ENCODE measurements at places on chromosomes 1 and 21.

DNA sequence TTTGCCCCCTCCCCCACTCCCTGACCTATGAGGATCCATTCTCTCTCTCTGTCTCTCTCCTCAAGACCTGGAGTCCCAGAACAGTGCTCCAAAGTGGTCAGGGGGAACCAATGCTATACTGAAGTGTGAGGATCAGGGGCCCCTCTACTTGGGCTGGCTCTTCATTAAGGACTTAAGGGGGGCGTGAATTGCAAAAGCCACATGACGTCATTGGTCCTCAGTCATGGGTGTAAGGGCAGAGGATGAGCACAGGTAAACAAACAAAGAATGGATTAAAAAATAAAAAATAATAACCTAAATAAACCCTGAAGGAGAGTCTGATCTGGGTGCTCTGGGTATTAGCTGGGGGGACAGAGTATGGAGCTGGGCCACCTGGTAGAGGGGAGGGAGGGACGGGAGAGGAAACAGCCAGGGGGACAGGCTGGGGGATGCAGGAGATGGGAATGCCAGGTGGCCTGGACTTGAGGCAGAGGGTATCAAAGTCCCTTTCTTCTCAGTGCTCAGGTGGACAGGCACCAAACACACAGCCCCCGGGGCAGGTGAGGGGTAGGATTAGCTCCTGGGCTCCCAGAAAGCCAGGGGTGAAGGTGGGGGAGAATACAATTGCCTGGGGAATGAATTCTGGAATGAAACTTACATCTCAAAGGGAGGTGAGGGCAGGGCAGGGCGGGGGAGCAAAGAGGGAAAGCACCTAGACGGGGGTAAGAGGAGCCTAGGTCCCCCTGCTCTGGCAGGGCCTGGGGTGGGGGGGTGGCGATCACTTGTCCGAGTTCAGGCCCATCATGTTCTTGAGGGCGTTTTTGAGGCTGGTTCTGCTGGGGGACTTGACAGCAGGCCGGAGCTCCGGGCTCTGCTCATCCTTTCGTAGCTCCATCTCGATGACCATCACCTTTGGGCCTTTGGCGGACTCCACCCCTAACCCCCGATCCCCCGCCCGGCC lies 4.6 kb downstream of the MPZ start:
- no peak for DNase-seq

- peak; percentile 38 for DNase-seq
These were observed 7.6 kb downstream of the CDKN2C start for GRCh38 chr1:50977575-50978143.

DNA sequence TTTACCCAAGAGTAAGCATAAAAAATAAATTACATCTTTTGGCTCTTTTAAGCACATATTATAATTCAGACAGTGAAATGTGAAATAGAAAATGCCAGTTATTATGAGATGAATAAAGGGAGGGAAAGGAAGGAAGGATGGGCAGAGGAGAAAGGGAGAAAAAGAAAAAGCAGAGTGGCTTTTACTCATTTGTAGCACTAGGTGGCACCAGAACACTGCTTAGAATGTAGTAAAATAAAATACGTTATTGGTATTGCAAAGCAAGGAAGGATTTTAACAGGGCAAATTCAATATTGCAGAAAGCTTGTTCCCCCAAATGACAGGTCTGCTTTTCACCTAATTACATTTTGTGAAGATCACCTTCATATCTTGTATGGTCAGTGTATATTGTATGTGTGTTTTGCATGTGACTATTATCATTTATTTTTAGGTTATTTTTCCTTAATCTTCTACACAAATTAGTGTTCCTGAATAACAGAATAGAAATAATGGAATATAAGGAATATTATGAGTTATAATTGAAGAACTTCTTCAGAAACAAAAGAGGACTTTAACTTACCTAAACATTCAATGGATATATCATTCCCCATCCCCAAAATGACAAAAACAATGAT lies 9.1 kb upstream of the PCNX2 start:
- no peak for DNase-seq

DNA sequence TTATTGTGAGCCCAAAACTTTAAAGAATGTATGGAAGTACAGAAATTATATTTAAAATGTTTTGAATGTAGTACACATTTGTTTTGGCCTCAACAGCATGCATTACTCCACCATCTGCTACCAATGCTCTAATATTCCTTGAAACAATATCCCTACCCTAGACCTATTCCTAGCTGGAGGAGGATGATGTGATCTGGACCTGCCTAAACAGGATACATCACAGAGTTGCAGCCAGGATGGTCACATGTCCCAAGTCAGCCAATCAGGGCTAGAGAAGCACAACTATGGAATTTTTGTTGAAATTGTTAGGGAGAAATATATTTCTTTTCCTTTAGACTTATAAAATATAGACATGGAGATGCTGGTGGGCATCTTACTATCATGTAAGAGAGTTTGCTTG lies 623.3 kb upstream of the NR5A2 start:
- no peak for DNase-seq

DNA sequence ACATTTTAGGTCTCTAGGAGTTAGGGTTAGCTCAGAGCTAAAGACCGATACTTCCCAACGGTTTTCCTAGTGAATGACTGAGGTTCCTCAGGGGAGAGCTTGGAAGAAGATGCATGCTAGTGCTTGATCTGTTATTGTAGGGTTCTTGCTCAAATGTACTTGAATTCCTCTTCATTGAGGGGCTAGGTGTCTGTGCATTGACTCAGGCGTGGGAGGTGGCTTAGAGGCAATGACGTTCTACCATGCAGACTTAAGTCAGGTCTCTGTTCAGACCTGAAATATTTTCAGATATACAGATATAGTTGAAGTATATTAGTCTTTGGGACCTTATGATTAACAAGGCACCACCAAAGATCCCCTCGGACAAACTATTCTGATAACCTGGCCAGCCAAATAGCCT lies 23.5 kb downstream of the S100A10 start:
- no peak for DNase-seq

DNA sequence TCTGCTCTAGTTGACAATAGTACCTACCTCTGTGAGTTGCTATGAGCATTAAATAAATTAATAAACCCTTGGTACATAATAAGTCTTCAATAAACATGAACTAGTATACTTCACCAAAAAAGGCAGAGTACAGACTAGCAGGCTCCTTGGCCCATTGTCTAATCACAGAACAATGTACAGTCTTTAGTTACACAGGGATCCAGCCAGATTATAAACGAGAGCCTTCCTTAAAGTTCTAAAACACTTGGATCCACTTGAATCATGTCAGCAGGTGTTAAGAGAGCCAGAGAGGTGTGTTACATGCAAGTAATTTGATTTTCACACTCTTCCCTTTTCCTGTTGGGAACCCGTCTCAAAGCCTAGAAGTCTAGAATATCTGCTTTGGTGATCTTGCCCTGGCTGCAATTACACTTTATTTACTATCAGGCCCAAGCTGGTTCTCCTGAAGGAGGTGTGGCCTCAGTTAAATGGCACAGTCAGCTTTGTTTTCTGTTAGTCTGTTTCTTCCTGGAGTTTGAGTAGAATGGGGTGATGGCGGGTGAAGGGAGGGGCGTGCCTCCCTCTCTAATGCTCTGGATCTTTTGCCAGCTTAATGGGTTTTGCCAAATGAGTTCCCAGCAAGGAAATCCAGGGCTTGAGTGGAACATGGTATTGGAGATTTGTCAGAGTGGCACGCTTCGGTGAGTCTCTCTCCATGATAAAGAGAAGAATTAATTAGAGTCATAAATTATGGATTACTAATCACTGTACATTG lies 570.9 kb upstream of the CAMK1G start:
- no peak for DNase-seq

DNA sequence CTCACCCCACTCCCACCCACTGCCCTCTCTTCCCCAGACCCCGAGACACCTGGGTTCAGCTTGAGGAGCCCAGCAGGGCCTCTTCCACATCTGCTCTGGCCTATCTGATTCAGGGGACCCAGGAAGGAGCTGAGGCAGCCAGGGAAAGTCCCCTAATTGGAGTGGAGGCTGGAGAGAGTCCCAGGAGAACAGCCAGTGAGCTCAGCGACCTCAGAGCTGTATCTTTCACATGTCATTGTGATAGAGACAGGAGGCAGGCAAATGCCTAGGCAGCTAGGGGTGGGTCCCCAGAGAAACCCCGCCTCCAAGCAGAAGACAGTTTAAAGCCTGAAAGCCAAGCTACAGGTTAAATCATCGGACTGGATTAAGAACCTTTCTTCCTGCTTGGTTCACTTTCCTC lies 122.7 kb downstream of the MATN1 start:
- DNase-seq: no peak

DNA sequence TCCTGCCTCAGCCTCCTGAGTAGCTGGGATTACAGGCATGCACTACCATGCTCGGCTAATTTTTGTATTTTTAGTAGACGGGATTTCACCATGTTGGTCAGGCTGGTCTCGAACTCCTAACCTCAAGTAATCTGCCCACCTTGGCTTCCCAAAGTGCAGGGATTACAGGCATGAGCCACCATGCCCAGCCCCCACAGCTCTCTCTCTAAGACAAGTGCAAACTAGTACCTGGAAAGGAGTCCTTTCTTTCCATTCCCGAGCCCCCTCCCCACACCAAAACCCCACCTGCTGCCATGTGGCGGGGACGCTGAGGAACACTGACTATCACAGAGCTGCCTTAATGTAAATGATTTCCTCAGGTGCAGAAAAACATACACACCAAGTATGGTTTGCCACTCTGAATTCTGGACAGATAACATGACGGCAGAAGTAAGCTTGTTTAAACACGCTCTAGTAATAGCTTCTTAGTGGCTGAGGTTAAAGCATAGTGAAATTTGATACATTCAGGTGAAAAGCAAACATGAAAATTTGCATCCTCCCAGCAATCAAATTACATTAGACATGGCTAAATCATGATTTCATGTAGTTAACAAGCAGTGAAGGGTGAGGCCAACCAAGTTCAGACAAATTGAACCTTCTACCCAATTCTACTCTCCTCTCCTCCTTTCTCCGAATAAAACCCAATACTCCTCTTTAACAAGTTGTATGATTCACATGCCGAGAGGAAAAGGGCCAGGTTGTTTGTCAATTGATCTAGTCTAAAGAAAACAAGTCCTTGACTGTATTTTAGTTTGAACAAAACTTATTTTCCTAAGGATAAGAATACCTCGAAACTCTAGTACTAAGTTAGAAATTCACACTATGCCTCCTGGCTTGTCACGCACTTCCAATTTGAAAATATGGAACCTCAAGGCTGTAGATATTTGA lies 19.8 kb downstream of the ERRFI1 start:
- no peak for DNase-seq

DNA sequence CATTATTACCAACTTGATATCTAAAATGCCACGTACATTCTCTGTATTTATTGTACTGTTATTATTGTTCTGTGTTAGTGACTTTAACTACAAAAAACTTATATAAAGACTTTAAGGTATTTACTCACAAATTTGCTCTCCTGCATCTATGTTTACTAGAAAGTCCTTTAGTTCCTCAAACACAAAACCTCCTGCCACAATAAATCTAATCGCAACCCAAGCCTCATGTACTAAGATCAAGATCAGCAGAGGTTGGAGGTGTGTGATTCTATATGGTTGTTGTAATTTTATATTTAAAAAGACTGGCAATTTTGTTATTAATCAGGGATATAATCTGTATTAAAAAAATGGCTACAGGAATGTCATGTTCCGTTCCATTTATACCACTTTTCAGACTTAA lies 68.6 kb downstream of the VAV3 start:
- no peak for DNase-seq

DNA sequence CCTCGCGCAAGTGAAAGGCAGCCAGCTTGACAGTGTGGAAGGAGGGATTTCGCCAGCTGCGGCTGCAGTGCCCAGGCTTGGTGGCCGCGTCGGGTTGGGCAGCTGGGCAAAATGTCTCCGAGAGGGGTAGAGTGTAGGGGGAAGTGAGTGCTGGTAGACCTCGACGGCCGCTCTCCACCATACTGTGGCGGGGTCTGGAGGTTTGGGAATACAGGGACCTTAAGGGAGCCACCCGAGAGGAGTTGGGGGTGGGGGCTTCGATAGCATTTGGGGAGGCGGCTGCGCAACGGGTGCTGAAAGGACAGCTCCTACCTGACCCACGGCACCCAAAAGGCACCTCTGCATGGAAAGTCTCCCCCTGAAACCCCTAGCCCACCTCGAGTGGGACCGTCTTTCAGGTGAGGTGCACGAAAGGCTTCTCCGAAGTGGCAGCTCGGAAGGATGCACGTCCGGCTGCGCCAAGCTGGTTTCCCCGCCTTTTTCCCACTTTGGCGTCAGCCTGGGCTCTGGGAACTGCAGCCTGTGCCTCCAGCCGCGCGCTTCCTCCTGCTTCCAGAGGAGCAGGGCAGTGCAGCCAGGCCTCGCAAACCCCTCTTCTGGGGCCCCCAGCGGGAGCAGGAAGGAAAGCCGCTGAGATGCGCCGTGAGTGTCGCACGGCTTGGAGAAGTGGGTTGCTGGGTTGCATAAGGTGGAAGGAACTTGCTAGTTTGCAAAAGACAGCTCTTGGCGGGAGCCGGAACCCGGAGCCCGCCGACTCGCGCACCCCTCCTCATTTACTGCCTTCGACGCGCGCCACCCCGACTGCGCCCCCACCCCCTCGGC lies 531 bp upstream of the HMGN2 start:
- peak; percentile 94 for DNase-seq

DNA sequence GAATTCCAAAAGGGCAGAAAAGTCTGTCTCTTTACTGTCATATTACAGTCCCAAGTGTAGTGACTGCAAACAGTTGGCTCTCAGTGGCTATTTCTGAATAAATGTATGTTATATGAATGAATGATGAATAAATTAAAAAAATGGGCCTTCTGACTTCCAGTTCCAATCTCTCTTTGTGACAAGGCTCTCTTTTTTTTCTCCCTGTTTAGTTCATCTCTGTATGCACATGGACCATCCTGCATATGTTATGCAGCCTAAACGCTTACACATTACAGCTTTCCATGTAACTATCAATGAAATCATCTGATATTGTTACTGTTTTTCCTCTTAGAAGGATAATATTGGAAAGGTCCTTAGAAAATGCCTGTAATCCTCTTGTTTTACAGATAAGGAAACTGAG lies 363.0 kb downstream of the NUF2 start:
- no peak for DNase-seq

- no peak for DNase-seq
These were observed 1.5 kb upstream of the SCP2 start for GRCh38 chr1:52925571-52926005.

DNA sequence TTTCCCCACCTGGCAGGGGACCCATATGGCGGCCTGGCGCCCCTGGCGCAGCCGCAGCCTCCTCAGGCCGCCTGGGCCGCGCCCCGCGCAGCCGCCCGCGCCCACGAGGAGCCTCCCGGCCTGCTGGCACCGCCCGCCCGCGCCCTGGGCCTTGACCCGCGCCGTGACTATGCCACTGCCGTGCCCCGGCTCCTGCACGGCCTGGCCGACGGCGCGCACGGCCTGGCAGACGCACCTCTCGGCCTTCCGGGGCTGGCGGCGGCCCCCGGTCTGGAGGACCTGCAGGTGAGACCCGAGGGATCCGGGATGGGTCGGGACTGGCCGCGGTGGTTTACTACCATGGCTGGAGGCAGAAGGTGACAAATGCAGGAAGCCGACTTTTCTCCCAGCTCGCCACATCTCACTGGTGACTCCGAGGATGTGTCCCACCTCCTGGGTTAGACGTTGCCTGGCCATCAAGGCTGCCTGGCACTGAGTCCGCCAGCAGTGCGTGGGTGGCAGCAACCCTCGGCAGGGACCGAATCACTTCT lies 1.1 kb downstream of the TFAP2E start:
- DNase-seq: no peak
